ENCODE measurements at places on chromosomes 3 and 15. TPM values are rescaled to one million over a fixed set of nuclear protein-coding genes. Genes with fewer than 3 reads are reported as not detected.

GRCh38 chr3:188759336-188760005, 412.3 kb upstream of the TPRG1 start:
- no peak for DNase-seq

GRCh38 chr3:14241716-14242115, 63.1 kb downstream of the LSM3 start:
- no peak for DNase-seq

DNA sequence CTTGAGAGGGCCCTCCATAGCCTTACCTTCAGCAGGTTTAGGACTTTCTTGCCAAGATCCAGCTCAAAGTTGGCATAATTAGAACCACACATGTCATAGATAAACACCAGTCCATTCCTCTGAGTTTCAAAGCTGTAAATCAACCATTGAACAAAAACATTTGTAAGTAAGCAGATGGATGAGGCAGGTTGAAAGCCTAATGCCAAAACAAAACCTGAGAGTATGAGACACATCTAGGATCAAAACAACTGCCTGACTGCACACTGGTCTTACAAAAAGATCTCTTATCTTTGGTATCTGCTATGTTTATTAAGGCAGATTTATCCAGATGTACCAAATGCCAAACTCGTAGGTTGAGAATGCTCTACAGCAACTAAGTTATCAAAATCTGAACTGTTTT, 61.9 kb downstream of the PTPN9 start:
- DNase-seq = no peak

The CACNA2D3 gene
- 1.2 TPM for polyA plus RNA-seq

- DNase-seq = no peak
Observed at GRCh38 chr3:113065336-113065735, 74.6 kb downstream of the GTPBP8 start.

The CORO2B gene
- polyA plus RNA-seq = 23.9 TPM

The SPTSSB gene
- 2.4 TPM for polyA plus RNA-seq

- DNase-seq = no peak
Observed at GRCh38 chr15:36053746-36054145, 507.8 kb upstream of the DPH6 start.

- DNase-seq = no peak
Observed at GRCh38 chr15:33022629-33023028, 171.9 kb downstream of the FMN1 start.

All from renal cortex interstitium (tissue), 15 donors.